Retina (tissue), 1 donor: ENCODE measurements at places on chromosomes 4 and X.

DNA sequence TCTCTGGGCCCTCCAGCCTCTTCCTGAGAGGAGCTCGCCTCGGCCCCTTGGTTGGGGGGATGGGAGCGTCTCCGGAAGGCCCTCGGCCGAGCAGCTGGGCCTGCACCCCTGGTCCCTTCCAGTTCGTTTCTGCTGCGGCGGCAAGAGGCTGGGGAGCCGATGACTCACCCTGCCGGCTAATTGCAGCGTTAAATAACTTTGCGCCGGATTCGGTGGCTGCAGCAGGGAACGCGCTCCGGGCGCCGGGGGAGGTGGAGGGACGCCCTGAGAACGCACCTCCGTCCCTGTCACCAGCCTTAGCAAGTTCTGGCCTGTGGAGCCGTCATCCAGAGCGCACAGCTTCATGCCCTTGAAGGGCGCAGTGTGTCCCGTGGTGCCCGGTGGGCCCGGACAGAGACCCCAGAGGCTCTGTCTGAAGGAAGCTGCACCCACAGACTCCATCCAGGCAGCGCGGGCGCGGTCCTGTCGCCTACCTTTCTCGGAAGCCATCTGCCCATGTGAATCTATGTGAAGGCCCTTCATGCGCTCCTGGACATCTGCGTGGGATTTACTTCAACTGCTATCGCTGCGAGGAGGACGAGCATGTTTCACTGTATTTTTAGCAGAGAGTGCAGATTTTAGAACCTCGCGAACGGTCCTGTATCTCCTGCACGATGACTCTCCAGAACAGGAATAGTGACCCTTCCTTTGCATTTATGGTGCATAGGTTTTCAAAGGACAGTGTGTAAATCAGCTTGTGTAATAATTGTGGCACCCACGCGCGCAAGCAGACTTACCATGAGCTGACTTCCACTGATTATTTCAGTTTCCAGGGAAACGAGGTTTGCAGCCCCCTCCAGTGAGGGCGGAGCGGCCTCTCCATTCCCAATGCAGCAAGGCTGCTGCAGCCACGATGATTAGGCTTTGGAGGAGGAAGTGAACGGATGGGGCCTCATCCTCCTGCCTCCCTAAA, 1.7 kb upstream of the TMEM271 start:
- peak; percentile 74 for DNase-seq

DNA sequence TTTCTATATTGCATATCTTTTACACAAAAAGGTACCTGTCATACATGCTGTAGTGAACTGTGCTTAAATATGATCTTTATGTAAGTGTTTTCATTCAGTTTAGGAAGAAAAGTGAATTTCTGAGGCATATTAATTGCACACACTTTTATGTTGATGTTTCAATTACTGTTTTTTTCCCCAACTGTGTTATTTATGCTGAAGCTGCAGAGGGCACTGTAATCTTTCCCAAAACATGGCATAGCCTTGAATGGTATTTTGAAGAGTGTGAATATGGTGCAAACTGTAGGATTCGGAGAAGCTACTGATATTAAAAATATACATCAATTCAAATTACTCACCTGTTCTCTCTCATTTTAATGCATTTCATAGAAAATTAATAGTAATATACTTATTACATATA, 6.0 kb upstream of the CENPE start:
- DNase-seq: no peak

- DNase-seq: no peak
Measured at GRCh38 chr4:87089368-87089767, 131.1 kb downstream of the KLHL8 start.

DNA sequence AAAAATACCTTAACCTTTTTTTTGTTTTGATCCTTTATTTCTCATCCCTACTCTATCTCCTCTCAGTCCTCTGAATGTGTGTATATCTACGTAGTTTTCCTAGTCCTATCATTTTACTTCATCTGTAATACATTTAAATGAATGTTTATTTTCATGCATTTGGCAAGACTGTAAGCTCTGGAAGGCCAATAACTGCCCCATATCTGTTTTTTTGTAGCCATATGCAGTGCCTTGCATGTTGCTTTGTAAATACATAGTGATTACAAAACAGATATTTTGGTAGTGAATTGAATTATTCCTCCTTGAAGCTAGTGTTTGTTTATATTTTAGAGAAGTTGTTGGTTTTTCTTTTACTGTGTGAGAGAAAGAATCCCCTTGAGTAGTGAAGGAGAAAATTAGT, 450.2 kb downstream of the PCDH18 start:
- no peak for DNase-seq

GRCh38 chrX:42524379-42524778, 253.6 kb downstream of the PPP1R2C start:
- DNase-seq: no peak

GRCh38 chr4:140641789-140642439, 73.2 kb upstream of the UCP1 start:
- DNase-seq: no peak

DNA sequence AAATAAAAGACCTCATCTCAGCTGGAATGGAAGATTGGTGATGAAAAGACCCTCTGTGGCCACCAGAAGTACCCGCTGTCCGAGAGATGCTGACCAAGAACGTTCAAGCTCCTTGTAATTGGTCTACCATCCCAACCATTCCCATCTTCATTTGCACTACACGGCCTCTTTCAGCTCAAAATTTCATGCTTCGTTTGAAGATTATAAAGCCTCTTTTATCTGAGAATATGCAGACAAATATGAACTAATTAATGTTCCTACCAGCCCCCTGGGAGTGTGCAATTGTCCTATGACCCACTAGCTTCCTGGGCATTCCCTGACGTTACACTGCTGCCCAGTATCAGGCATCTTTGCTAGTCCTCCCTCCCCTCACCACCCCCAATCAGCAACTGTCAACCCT, 583.7 kb downstream of the MID1IP1 start:
- peak; percentile 62 for DNase-seq

- peak; percentile 77 for DNase-seq
Measured at GRCh38 chr4:181143250-181143854, 1099.8 kb upstream of the TENM3 start.

GRCh38 chr4:26916195-26916594, 55.6 kb downstream of the STIM2 start:
- no peak for DNase-seq
